A673 (cell line): ENCODE measurements at places on chromosomes 5 and 9.

GRCh38 chr5:172334196-172334595 lies 50.6 kb upstream of the UBTD2 start:
- H3K27ac ChIP-seq: no peak overlapping the region
- DNase-seq: peak; percentile 10
- H3K4me1 ChIP-seq: no peaks in the 10 kb centered on the region
- H3K27me3 ChIP-seq: no peaks in the 10 kb centered on the region
- no peaks in the 10 kb centered on the region for H3K36me3 ChIP-seq

DNA sequence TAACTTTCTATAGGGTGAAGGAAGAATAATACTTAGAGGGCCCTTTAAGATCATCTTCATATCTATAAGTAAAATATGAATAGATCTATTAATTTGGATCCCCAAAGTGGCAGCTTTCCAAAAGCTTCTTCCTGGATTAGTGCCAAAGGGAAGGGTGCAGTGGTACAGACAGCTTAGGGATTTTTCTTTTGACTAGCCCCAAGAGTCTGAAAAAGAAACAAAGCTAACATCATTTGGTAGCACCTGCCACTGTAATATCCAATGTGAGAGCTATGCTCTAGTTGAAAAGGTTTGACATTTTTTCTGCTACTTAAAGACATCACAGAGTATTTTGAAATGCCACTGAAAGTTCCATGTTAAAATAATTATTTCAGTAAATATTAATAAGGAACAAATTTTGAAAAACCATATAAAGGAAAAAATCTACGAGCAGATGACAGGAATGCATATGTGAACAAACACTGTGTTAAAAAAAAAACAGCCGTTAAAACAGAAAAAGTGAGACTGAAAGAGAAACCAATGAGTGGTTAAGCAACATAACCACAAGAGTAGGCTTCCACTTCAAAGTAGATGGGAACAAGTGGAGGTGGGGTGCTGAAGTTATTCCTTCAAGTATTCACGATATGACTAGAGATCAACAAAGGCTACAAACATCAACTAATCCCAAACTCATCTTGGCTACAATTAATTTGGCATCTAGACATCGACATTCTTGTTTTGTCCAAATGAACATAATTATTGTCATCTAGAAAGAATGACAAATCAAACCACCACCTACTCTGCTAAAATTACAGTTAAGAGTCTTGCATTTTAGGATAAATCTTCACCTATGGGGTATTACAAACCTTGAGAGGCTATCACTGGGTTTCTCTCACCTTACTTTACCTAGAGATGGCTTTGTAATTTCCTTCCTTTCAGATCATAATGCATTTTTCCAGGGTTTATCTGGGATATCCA lies 137.5 kb downstream of the CPLANE1 start:
- peak; percentile 5 for DNase-seq
- no peaks in the 10 kb centered on the region for H3K36me3 ChIP-seq
- no peak overlapping the region for H3K27ac ChIP-seq
- no peaks in the 10 kb centered on the region for H3K4me1 ChIP-seq
- H3K27me3 ChIP-seq: no peaks in the 10 kb centered on the region

DNA sequence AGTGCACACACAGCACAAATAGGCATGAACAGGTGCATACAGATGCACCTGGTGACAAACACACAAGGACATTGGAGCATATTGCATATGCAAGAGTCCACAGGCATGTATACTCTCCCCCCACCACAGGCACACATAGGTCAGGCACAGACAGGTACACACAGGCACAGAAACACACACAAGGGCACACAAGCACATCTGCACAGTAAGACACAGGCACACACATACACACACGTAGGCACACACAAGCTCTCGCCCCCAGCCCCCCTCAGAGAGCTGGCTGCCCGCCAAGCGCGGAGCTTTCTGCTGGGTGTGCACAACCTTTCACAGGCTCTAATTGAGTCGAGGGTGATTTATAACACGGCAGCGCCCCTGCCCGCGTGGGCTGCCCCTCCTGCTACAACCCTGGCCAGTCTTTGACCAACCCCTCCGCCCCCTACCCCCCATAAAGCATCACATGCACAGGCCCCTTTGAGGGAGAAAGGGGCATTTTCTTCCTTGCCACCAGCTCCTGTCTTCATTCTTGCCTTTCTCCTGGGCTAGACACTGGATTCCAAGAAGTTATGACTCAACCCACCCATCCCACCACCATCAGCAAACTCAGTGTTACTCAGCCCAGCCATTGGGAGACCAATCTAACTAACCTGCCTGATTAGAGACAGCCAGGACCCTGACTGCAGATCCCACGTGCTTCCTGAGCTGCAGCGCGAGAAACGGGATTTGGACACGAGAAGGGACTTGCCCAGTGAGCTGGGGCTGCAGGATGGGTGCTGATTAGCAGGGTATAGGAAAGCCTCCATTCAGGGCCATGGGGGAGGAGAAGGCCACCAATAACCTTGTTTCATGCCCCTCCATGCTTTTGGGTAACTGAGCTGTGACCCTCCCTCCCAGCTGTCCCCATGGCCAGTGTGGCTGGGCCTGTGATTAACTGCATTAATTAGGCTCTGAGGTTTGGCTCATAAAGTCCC lies 42.8 kb upstream of the PSD2 start:
- peaks cover 25% of the 10 kb centered on the region for H3K4me1 ChIP-seq
- no peak overlapping the region for H3K4me3 ChIP-seq
- H3K36me3 ChIP-seq: no peaks in the 10 kb centered on the region
- peak; percentile 64 for DNase-seq

- no peak for DNase-seq
- no peaks in the 10 kb centered on the region for H3K27me3 ChIP-seq
- no peaks in the 10 kb centered on the region for H3K36me3 ChIP-seq
- no peaks in the 10 kb centered on the region for H3K4me1 ChIP-seq
Observed at GRCh38 chr5:113325054-113325453, 109.7 kb downstream of the TSSK1B start.

- H3K4me3 ChIP-seq: no peak overlapping the region
- no peaks in the 10 kb centered on the region for H3K27me3 ChIP-seq
- no peaks in the 10 kb centered on the region for H3K36me3 ChIP-seq
- H3K4me1 ChIP-seq: no peaks in the 10 kb centered on the region
- no peak overlapping the region for H3K27ac ChIP-seq
Observed at GRCh38 chr9:107542411-107543157, 53.0 kb upstream of the KLF4 start.

- no peaks in the 10 kb centered on the region for H3K4me1 ChIP-seq
- no peaks in the 10 kb centered on the region for H3K27me3 ChIP-seq
- H3K4me3 ChIP-seq: no peak overlapping the region
- no peak overlapping the region for H3K27ac ChIP-seq
- no peak for DNase-seq
Observed at GRCh38 chr5:11166923-11167322, 405.9 kb upstream of the DAP start.

DNA sequence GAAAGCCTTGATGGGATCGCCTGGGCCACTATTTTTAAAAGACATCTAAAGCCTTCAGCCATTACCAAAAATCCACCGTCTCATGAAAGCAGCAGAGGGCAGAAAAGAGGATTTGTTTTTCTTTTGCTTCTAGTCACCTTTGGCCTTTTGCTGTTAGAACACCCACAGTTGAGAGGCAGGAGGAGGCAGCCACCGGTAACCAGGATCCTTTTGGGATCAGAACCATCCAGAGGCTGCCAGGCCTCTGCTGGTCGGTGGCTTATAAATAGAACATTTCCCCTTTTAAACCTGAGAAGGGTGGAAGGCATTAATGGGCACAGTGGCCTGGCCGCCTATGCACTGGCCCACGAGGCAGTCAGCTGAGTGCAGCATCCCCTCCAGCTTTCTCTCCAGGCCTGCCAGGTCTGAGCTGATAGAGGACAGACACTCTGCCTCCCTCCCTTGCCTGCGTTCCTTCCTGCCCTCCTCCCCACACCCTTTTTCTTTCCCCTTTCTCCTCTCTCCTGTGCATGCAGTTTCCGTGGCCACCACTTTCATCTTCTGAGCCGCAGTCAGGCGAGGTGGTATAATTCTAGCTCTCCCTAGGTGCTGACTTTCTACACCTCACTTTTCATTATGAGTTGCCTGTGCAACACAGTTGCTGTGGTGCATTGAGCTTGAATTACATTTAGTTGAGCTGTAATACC lies 253.4 kb downstream of the ARHGAP26 start:
- H3K27ac ChIP-seq: no peak overlapping the region
- no peaks in the 10 kb centered on the region for H3K27me3 ChIP-seq
- H3K4me1 ChIP-seq: no peaks in the 10 kb centered on the region
- H3K4me3 ChIP-seq: no peak overlapping the region
- DNase-seq: no peak

- peaks cover 15% of the 10 kb centered on the region for H3K4me1 ChIP-seq
- no peaks in the 10 kb centered on the region for H3K36me3 ChIP-seq
- no peak overlapping the region for H3K4me3 ChIP-seq
- no peak overlapping the region for H3K27ac ChIP-seq
- H3K27me3 ChIP-seq: no peaks in the 10 kb centered on the region
- DNase-seq: no peak
Observed at GRCh38 chr5:107319901-107320300, 350.8 kb downstream of the EFNA5 start.

DNA sequence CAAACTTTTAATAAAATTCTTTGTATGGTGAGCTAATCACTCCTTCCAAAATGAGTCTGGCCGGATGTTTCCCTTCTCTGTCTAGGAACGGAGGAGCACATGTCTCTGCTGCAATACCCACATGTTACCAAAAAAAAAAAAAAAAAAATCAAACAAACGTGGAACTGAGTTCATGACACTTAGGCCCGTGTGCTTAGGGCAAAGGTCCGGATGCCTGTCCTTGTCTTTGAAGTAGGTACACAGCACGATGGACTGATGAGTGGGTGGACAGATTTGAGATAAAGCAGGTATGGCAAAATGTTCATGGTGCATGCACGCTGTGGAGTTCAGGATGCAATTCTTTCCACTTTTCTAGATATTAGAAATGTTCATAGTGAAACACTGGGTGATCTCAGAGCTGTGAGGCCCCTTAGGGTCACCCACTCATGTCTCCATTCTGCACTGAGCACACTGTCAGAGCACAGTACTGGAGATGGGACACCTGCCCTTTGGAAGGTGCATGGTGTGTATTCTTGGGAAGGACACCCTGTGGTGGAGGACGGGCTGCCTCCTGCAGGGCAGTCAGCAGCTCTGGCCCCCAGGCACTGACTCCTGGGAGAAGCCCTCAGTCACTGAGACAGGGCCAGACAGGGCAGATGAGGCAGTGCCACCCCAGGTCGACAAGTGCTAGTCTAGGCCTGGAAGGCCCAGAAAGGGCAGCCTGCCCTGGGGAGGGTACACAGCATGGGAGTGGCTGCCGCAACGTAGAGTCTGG lies 43.6 kb downstream of the GADD45G start:
- no peak overlapping the region for H3K27ac ChIP-seq
- DNase-seq: no peak
- no peaks in the 10 kb centered on the region for H3K27me3 ChIP-seq
- H3K4me1 ChIP-seq: no peaks in the 10 kb centered on the region

DNA sequence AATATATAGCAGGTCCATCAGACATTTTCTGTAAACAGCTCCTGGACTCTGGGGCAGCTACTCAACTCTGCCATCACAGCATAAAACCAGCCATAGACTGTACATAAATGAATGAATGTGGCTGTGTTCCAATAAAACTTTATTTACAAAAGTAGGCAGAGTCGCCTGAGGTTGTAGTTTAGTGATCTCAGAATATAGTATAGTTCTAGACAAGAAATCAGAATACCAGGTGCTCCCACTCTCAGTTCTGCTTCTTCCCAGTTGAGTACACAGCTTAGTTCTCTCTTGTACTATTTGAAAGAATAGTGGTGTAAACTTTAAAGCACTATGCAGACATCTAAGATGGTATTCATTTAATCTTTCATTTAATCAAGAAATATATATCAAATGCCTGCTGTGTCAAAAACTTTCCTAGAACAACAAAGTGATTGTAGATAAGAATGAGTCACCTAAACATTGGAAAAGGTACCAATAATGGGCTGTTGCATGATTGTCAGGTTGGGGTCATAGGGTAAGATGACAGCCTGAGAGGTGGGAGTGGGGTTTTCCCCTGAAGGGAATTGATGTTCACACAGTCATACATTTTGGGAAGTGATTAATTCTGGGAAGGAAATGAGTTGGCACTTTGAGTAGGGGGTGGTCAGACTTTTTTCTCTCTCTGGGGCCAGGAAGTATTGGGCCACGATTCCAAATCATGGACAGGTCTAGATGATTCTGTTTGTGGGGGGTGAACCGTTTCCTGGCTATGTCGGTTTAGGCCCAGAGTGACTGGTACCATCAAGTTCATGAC lies 37.0 kb downstream of the TNFSF8 start:
- no peaks in the 10 kb centered on the region for H3K36me3 ChIP-seq
- H3K27me3 ChIP-seq: no peaks in the 10 kb centered on the region
- H3K4me3 ChIP-seq: no peak overlapping the region
- H3K27ac ChIP-seq: no peak overlapping the region

- no peaks in the 10 kb centered on the region for H3K4me1 ChIP-seq
- H3K36me3 ChIP-seq: peaks cover 28% of the 10 kb centered on the region
- no peak overlapping the region for H3K4me3 ChIP-seq
- no peaks in the 10 kb centered on the region for H3K27me3 ChIP-seq
Observed at GRCh38 chr5:160432196-160432595, 10.5 kb downstream of the PTTG1 start.

DNA sequence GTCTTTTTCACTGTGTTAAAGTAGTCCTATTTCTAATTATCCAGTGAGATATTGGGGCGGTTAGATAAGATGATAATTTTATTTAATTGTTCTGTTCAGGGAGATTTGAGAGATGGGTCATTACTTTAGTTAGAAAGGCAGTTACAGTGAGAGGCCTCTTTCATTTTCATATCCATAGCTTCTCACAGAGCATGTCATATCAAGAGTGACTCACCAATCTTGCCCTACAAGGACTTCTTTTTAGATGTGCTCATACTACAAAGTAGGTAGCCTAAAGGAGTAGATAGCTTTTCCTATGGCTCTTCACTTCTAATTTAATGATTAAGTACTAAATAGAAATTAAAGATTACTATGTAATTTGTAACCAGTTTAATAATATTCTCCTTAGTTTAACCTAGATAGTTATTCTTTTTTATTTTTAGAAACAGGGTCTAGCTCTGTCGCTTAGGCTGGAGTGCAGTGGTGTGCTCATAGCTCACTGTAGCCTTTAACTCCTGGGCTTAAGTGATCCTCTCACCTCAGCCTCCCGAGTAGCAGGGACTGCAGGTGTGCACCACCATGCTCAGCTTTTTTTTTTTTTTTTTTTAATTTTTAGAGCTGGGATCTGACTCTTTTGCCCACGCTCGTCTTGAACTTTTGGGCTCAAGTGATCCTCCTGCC lies 71.0 kb downstream of the FER start:
- peak; percentile 5 for DNase-seq
- no peaks in the 10 kb centered on the region for H3K27me3 ChIP-seq
- H3K4me3 ChIP-seq: no peak overlapping the region
- no peak overlapping the region for H3K27ac ChIP-seq

DNA sequence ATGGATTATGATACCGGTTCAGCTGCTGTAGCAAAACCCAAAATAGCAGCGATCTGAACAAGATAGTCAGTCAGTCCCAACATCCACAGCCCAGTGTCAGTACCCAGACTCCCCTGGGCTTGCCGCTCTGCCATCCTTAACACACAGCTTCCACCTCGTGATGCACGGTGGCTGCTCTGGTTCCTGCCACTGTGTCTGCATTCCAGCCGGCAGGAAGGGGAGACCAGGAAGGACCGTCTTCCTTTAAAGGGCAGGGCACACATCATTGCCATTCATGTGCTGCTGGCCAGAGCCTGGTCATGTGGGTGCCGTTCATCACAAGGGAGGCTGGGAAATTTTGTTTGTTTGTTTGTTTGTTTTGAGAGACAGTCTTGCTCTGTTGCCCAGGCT lies 131.0 kb upstream of the IER5L start:
- H3K4me1 ChIP-seq: no peaks in the 10 kb centered on the region
- no peaks in the 10 kb centered on the region for H3K27me3 ChIP-seq
- H3K4me3 ChIP-seq: no peak overlapping the region
- DNase-seq: no peak
- no peaks in the 10 kb centered on the region for H3K36me3 ChIP-seq

GRCh38 chr5:9069650-9070049 lies 476.2 kb downstream of the SEMA5A start:
- H3K27ac ChIP-seq: no peak overlapping the region
- no peak overlapping the region for H3K4me3 ChIP-seq
- H3K4me1 ChIP-seq: no peaks in the 10 kb centered on the region
- H3K36me3 ChIP-seq: no peaks in the 10 kb centered on the region
- no peak for DNase-seq
